ENCODE measurements at places on chromosomes 3 and 15. TPM values are rescaled to one million over a fixed set of nuclear protein-coding genes. Genes with fewer than 3 reads are reported as not detected.

RTP3 gene
- not detected for total RNA-seq

SRGAP3 gene
- total RNA-seq, result 1.3 TPM

RETNLB gene
- not detected for total RNA-seq

CILP gene
- total RNA-seq, result not detected

ACTC1 gene
- not detected for total RNA-seq

ZNF80 gene
- 0.39 TPM for total RNA-seq

BFSP2 gene
- 0.44 TPM for total RNA-seq

CCR5 gene
- 54.3 TPM for total RNA-seq

PPP1R14D gene
- not detected for total RNA-seq

PHC3 gene
- total RNA-seq, result 80.5 TPM

C3orf49 gene
- not detected for total RNA-seq

TBC1D23 gene
- total RNA-seq, result 32.3 TPM

PLA2G4D gene
- not detected for total RNA-seq

SCN11A gene
- total RNA-seq, result 0.07 TPM
